ENCODE measurements at places on chromosomes 2 and 18.
A peak's percentile ranks its signal among the peaks of the same experiment; 100 is the strongest.

DNA sequence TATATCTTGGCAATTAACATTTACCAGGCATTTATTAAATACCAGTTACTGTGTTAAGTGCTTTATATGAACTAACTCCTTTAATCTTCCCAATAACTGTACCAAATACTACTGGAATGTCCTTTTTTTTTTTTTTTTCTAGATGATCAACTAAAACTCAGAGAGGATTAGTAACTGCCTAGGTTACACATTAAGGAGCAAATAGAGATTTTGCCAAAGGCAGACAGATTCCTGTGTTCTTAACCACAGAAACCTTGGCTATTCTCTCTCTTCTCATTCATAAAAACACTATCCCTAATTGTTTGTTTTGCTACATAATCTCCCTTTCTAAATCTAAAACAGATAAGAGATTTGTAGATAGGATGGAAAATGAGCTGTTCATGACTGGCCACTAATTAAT, 13.3 kb downstream of the DHX57 start:
- H3K4me3 ChIP-seq: no peak overlapping the region
- peaks cover 60% of the 10 kb centered on the region for H3K36me3 ChIP-seq
- no peaks in the 10 kb centered on the region for H3K27me3 ChIP-seq

GRCh38 chr2:138107288-138107687, 143.0 kb downstream of the HNMT start:
- no peak for DNase-seq
- no peak overlapping the region for H3K4me3 ChIP-seq
- no peaks in the 10 kb centered on the region for H3K36me3 ChIP-seq
- no peak overlapping the region for H3K27ac ChIP-seq
- H3K4me1 ChIP-seq: no peaks in the 10 kb centered on the region

GRCh38 chr18:35376742-35377695, at the start of gene ZNF396:
TSS of gene ZNF396 (minus strand) at chr18:35377337. CDS start at chr18:35374292, 3,045 bp downstream.
- peak within 1 kb of the TSS; percentile 98 for H3K4me3 ChIP-seq
- peaks cover 5% of the 10 kb centered on the region for H3K4me1 ChIP-seq
- peak within 1 kb of the TSS; percentile 89 for H3K27ac ChIP-seq
- no peaks in the 10 kb centered on the region for H3K36me3 ChIP-seq
- DNase-seq: peak; percentile 90

- peak; percentile 24 for DNase-seq
- peaks cover 27% of the 10 kb centered on the region for H3K36me3 ChIP-seq
- peak overlapping the region; percentile 92 for H3K4me3 ChIP-seq
- no peaks in the 10 kb centered on the region for H3K27me3 ChIP-seq
- peaks cover 37% of the 10 kb centered on the region for H3K4me1 ChIP-seq
These were observed 638 bp upstream of the IRS1 start for GRCh38 chr2:226799976-226800940.

- no peaks in the 10 kb centered on the region for H3K27me3 ChIP-seq
- no peak for DNase-seq
- no peak overlapping the region for H3K4me3 ChIP-seq
- H3K4me1 ChIP-seq: peaks cover 20% of the 10 kb centered on the region
These were observed 2.5 kb upstream of the EGR4 start for GRCh38 chr2:73295751-73296400.

DNA sequence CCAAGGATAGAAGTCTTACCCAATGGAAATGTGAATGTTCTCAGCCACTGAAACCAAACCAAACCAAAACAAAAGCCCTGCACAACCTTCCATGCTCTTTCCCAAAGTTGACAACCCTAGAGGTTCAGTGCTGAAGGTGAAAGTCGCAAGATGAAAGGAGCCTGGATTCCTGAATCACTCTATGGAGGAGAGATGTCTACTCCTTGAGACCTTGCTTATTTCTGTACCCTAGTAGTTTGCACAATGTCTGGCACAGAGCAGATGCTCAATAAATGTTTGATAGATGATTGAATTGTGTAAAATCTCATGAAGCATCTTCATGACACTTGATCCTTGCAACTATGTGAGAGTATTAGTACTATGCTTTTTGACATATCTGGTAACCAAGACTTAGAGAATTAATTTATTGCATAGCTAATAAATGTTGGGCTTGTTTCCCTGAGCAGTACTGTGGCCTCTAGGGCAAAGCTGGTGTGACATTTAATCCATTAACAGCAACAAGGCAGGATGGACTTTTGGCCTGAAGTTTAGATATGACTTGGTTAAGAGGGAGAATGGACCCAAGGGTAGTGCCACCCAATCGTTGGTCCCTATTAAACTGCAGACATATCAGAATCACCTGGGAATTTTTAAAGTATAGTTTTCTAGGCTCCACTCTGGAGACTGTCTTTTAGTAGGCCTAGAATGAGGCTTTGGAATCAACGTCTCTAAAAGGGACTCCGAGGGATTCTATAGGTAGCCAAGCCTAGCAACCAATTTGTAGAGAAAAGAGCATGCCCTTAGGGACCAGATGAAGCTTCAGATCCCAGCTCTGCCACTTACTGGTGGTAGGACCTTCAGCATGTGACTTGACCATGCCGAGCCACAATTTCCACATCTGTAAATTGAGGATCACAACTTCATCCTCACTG, 145.9 kb downstream of the DDX1 start:
- H3K36me3 ChIP-seq: no peaks in the 10 kb centered on the region
- no peak overlapping the region for H3K27ac ChIP-seq
- peaks cover 17% of the 10 kb centered on the region for H3K4me1 ChIP-seq
- no peaks in the 10 kb centered on the region for H3K27me3 ChIP-seq

DNA sequence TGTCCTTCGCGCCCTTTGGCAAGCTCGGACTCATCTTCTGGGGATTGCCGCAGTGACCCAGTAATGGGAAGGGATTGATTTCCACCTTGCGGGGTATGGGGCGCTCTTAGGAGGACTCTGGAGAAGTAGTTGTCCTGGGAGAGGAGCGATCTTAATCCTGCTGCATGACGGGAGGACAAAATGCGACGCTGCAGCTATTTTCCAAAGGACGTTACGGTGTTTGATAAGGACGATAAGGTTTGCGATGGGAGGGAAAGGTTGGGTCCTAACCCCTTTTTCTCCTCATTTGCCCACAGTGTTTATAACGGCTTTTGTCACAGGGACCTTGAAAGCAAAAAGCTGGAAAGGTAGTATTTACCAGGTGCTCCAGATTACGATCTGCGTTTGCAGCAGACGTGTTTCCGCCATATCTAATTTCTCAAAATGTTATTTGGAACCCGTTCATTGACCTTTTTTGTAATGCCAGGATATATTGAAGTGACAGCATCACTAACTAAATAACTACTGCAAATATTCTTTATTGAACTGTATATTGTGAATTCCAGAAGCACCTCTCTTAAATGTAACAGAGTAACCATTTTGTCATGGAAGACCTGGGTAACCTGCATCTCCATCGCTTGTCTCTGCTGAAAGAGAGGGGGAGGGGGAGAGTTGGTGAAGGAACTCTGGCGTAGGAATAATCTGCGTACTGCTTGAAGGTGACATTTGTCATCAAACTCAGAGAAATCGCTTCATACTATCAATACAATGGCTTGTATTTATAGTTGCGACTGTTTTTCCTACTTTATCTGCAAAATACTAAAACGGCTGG, 590 bp downstream of the MDH1 start:
- no peaks in the 10 kb centered on the region for H3K27me3 ChIP-seq
- DNase-seq: no peak
- H3K36me3 ChIP-seq: no peaks in the 10 kb centered on the region
- peak overlapping the region; percentile 91 for H3K27ac ChIP-seq
- H3K4me3 ChIP-seq: peak overlapping the region; percentile 71
- H3K4me1 ChIP-seq: peaks cover 33% of the 10 kb centered on the region

- no peaks in the 10 kb centered on the region for H3K36me3 ChIP-seq
- no peak overlapping the region for H3K27ac ChIP-seq
- no peaks in the 10 kb centered on the region for H3K4me1 ChIP-seq
- H3K27me3 ChIP-seq: no peaks in the 10 kb centered on the region
- no peak for DNase-seq
These were observed 18.8 kb upstream of the GPR17 start for GRCh38 chr2:127626917-127627739.

DNA sequence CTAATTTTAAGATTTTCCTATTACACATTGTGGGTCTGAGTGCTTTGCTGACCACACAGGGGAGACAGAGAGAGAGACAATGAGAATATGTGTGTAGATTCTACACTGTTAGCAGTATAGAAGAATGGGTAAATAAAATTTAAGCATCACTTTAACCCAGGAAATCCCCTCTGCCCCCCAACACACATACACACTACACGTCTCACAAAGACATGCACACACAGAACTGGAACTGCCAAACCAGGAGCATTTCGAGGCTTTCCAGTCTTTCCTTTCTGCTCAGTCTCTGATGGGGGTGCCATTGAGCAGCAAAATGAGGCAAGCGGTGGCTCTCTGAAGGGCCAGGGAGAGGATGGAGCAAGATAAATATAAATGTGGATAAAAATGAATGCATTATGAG, 2.5 kb downstream of the MERTK start:
- DNase-seq: no peak
- peak overlapping the region; percentile 89 for H3K4me3 ChIP-seq
- peak overlapping the region; percentile 92 for H3K27ac ChIP-seq
- H3K27me3 ChIP-seq: no peaks in the 10 kb centered on the region
- no peaks in the 10 kb centered on the region for H3K36me3 ChIP-seq
- H3K4me1 ChIP-seq: peaks cover 23% of the 10 kb centered on the region
